ENCODE measurements at places on chromosomes 3 and 15. TPM values are rescaled to one million over a fixed set of nuclear protein-coding genes. Genes with fewer than 3 reads are reported as not detected.

Gene SERPINI2
- total RNA-seq = not detected

Gene CKMT1B
- not detected for total RNA-seq

Gene ATP13A4
- total RNA-seq = not detected

Gene KNL1
- total RNA-seq = 12.9 TPM

Gene B3GNT5
- 3.2 TPM for total RNA-seq

Gene PPP1R14D
- total RNA-seq = not detected

Gene EBLN2
- total RNA-seq = 8.6 TPM

Gene SLC9C1
- total RNA-seq = not detected
